ENCODE measurements at places on chromosomes 6 and 20.
A peak's percentile ranks its signal among the peaks of the same experiment; 100 is the strongest.

DNA sequence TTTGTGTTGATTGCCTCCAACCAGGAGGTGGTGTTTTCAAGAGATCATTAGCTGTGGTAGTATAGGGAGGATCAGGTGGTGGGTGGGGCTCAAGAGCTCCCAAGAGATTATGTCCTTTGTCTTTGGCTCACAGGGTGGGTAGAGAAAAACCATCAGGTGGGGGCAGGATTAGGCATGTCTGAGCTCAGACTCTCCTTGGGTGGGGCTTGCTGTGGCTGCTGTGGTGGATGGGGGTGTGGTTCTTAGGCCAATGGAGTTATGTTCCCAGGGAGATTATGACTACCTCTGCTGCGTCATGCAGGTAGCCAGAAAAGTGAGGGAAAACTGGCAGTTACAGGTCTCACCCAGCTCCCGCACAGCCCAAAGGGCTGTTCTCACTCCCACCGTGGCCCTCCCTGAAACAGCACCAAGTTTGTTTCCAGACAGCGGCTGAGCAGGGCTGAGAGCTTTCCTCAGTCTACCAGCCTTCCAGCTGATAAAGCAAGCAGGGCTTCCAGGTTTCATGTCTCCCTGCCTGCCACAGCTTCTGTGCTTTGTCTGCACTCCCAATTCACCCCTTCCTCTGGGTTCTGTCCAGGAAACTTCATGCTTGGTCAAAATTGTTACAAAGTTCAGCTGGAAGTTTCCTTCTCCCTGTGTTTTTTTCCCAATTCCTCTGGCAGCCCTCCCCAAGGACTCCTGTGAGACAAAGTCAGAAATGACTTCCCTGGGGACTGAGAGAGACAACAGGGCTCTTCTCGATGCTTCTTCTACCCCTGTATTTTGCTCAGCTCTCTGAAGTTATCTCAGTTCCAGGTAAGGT is 481.1 kb upstream of the MAN1A1 start:
- DNase-seq, result no peak
- no peak overlapping the region for H3K4me3 ChIP-seq
- H3K27me3 ChIP-seq, result peaks cover 6% of the 10 kb centered on the region

GRCh38 chr6:75504465-75505222 is 11.0 kb upstream of the FILIP1 start:
- H3K27me3 ChIP-seq, result no peaks in the 10 kb centered on the region
- no peak overlapping the region for H3K27ac ChIP-seq
- H3K4me3 ChIP-seq, result no peak overlapping the region
- no peaks in the 10 kb centered on the region for H3K4me1 ChIP-seq

GRCh38 chr6:13141387-13141786 is 186.9 kb downstream of the TBC1D7 start:
- no peak overlapping the region for H3K27ac ChIP-seq
- no peak for DNase-seq
- H3K36me3 ChIP-seq, result no peaks in the 10 kb centered on the region
- H3K4me3 ChIP-seq, result no peak overlapping the region

GRCh38 chr6:143767433-143767832 is 75.7 kb upstream of the LTV1 start:
- H3K27me3 ChIP-seq, result no peaks in the 10 kb centered on the region
- peaks cover 56% of the 10 kb centered on the region for H3K36me3 ChIP-seq
- H3K4me1 ChIP-seq, result peaks cover 2% of the 10 kb centered on the region
- no peak for DNase-seq

DNA sequence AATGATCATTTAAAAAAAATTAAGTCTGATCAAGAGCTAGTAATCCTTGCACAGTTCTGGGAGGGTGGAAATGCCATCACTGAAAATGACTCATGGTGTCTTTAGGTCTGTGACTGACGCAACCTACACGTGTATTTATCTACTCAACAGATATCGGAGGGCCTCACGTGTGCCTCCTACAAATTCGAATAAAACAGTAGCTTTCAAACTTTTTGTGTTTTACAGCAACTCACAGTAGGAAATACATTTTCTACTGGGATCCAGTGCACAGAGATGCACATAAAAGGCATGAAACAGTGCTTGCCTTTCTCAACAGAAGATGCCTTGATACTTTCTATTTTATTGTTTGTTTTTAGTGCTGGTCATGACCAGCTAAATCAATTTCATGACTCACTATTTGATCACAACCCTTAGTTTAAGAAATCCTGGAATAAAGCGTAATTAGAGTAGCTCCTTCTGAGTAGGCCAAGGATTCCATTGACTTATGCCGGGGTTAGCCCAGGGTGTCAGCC is 210.0 kb upstream of the SNX9 start:
- H3K27me3 ChIP-seq, result no peaks in the 10 kb centered on the region
- DNase-seq, result no peak
- H3K4me3 ChIP-seq, result no peak overlapping the region
- H3K27ac ChIP-seq, result no peak overlapping the region

DNA sequence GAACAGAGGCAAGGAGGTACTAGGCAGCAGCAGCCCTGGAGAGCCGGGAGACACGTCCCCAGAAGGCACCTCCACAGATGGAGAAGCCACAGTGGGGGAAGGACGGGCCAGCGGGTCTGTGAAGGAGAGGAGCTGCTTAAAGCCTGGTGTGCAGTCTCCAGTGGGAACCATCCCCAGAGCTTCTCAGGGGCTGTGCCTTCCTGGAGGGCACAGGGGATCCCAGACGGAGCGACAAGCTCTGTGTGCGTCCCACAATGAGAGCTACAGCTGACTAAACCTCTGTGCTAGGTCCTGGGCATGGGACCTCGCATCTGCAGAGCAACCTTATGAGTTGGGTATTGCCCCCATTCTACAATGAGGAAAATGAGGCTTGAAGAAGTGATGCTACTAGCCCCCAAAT is 50.7 kb downstream of the EZR start:
- peaks cover 37% of the 10 kb centered on the region for H3K4me1 ChIP-seq
- no peak for DNase-seq
- peak overlapping the region; percentile 91 for H3K27ac ChIP-seq

GRCh38 chr20:63968136-63968927 is 1.4 kb downstream of the ZNF512B start:
- H3K36me3 ChIP-seq, result peaks cover 47% of the 10 kb centered on the region
- no peaks in the 10 kb centered on the region for H3K27me3 ChIP-seq
- H3K4me3 ChIP-seq, result peak overlapping the region; percentile 86
- peaks cover 20% of the 10 kb centered on the region for H3K4me1 ChIP-seq
- H3K27ac ChIP-seq, result peak overlapping the region; percentile 89

GRCh38 chr20:55538261-55538908 is 466.9 kb downstream of the CBLN4 start:
- H3K27ac ChIP-seq, result no peak overlapping the region
- no peaks in the 10 kb centered on the region for H3K27me3 ChIP-seq
- H3K36me3 ChIP-seq, result no peaks in the 10 kb centered on the region
- DNase-seq, result no peak

DNA sequence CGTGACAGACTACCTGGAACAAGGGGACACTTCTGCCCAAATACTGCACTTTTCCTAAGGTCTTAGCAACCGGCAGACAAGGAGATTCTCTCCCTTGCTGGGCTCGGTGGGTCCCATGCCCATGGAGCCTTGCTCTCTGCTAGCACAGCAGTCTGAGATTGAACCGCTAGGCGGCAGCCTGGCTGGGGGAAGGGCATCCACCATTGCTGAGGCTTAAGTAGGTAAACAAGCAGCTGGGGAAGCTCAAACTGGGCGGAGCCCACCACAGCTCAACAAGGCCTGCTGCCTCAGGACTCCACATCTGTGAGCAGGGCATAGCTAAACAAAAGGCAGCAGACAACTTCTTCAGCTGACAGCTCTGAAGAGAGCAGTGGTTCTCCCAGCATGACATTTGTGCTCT is 87.8 kb upstream of the ASCC3 start:
- no peaks in the 10 kb centered on the region for H3K4me1 ChIP-seq
- peaks cover 16% of the 10 kb centered on the region for H3K27me3 ChIP-seq
- H3K27ac ChIP-seq, result no peak overlapping the region
- DNase-seq, result no peak
- H3K36me3 ChIP-seq, result no peaks in the 10 kb centered on the region
- H3K4me3 ChIP-seq, result no peak overlapping the region

GRCh38 chr20:1187605-1188171 is 2.9 kb upstream of the TMEM74B start:
- no peaks in the 10 kb centered on the region for H3K36me3 ChIP-seq
- peaks cover 8% of the 10 kb centered on the region for H3K4me1 ChIP-seq
- H3K4me3 ChIP-seq, result no peak overlapping the region
- H3K27ac ChIP-seq, result no peak overlapping the region
- DNase-seq, result no peak

DNA sequence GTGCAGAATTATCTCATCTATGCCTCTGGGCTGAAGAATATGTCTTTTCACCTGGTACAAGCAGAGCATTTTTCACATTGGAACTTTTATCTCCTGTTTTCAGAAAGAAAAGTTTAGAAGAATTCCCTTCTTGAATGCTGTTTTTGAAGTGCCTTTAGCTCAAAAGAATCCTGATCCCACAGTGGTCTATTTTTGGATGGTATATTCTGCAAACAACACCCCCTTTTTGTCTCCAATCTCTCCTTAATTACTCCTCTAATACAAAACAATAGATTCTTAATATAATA is 57.7 kb upstream of the HFE start:
- peaks cover 12% of the 10 kb centered on the region for H3K36me3 ChIP-seq
- H3K4me3 ChIP-seq, result peak overlapping the region; percentile 15
- no peak overlapping the region for H3K27ac ChIP-seq

GRCh38 chr6:48188158-48188557 is 77.2 kb upstream of the PTCHD4 start:
- no peak for DNase-seq
- no peaks in the 10 kb centered on the region for H3K4me1 ChIP-seq
- H3K27ac ChIP-seq, result no peak overlapping the region

DNA sequence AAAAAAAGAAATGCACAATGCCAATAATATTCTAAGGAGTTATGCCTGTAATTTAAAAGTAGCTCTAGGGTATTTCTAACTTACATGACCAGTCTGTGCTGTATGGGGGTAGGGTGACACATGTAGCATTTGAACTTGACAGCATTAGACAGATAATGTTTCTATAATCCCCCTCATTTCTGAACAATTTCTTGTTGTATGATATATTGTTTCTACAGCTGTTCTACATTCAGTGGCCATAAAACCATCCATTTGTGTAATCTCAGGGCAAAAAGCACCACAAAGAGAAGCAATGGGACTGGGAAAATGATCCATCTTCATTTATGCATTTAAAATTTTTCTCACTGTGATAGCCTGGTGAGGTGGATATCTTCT is 767.8 kb downstream of the TFAP2A start:
- DNase-seq, result no peak
- no peak overlapping the region for H3K4me3 ChIP-seq
- H3K4me1 ChIP-seq, result no peaks in the 10 kb centered on the region
- no peak overlapping the region for H3K27ac ChIP-seq
- H3K36me3 ChIP-seq, result no peaks in the 10 kb centered on the region
- no peaks in the 10 kb centered on the region for H3K27me3 ChIP-seq

GRCh38 chr20:22473293-22473692 is 111.1 kb downstream of the FOXA2 start:
- no peak for DNase-seq
- H3K36me3 ChIP-seq, result no peaks in the 10 kb centered on the region
- H3K27ac ChIP-seq, result no peak overlapping the region
- H3K27me3 ChIP-seq, result no peaks in the 10 kb centered on the region

- H3K36me3 ChIP-seq, result no peaks in the 10 kb centered on the region
- DNase-seq, result no peak
- no peaks in the 10 kb centered on the region for H3K4me1 ChIP-seq
- H3K27ac ChIP-seq, result no peak overlapping the region
- H3K27me3 ChIP-seq, result peaks cover 20% of the 10 kb centered on the region
- H3K4me3 ChIP-seq, result no peak overlapping the region
These were observed 88.9 kb upstream of the FOXQ1 start for GRCh38 chr6:1222728-1223595.
